ENCODE measurements at places on chromosomes 7 and 10.

GRCh38 chr7:620885-621284 lies 101.2 kb upstream of the PDGFA start:
- no peak for DNase-seq

- no peak for DNase-seq
These were observed 1.1 kb upstream of the MOGAT3 start for GRCh38 chr7:101201695-101202602.

DNA sequence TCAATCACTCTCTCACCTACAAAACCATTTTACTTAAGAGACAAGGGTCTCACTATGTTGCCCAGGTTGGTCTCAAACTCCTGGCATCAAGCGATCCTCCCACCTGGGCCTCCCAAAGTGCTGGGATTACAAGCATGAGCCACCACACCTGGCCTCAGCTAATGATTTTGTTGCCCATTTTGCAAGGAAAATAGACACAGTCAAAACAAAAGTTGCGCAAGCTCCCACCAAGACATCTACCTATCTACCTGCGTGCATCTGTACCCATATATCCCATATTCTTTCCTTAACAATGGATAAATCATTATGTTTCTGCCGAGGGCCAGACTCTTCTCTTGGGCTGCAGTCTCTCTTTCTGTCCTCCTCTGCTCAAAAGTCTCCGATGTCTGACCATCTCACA lies 67.3 kb downstream of the APBB1IP start:
- DNase-seq: no peak

GRCh38 chr10:112214298-112214926 lies 30.8 kb upstream of the GPAM start:
- no peak for DNase-seq

DNA sequence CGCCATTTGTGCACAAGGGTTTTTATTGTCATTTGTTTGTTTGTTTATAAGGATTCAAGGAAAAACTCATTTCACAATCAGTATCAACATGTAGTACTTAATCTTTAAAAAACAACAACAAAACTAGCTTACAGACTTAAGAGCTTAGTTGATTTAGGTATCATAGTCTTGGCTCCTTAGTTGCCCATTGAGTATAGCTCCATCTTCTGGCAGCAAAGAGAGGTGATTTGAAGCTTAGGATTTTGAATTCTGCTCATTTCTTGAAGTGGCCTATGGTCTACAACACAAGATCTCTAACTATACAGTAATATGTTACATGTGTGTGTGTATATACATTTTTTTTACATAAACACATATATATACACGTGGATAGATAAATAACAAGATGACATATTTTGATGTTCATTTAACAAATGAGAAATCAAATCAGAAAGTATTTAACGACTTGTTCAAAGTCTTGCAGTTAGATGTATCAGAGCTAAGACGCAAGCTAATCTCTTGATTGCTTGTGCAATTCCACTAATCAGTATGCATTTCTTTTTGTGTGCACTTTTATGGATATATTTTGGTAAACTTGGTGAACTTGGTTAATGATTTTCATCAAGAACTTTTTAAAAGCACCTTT lies 307.3 kb downstream of the CAMK1D start:
- DNase-seq: peak; percentile 24

DNA sequence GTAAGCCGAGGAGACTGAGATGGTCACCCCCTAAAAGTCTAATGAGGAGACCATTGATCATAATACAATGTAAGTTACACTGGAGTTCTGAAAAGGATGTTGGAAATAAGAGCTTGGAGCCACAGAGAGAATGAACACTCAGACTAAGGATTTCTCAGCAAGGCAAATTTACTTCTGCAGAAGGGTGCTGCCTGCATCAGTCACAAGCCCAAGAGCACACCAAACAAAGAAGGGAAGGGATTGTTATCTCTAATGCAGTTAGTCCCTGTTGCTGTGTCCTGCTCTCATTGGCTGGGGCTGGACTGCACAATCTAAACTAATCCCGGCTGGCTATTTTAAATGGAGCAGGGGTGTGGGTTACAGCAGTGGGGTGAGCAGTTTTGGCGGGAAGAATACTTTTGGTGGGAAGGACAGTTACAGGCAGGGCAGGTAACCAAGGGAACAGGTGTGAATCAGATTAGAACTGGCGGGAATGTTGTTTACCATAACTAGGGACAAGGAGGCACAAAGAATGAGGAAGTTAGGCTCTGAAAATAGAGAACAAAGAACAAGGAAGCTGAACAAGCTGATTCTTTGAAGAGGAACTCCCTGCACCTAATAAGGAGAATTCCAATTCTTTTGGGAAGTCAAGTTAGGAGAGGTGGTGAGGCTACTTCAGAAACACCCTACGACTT lies 30.3 kb upstream of the TRIM24 start:
- DNase-seq: no peak

GRCh38 chr10:44498222-44498621 lies 113.3 kb upstream of the CXCL12 start:
- DNase-seq: no peak

- no peak for DNase-seq
These were observed 17.4 kb downstream of the SNX10 start for GRCh38 chr7:26309089-26309488.

DNA sequence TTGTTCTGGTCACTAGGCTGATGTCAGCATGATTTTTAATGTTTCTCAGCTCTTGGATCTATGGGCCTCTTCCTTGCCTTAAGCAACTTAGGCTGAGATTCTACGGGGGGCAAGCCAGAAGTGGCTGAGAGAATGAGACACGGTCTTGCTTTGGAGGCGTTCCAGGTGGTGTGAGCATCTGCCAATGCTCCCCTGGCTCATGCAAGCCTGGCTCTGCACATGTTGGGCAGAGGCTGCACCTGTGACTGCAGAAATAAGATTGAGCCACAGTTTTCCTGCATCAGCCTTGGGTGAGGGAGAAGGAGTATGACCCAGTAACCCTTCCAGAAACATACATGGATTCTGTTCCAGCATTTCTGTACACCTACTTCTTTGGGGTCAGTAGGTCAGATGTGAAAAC lies 41.9 kb downstream of the C10orf120 start:
- DNase-seq: no peak

DNA sequence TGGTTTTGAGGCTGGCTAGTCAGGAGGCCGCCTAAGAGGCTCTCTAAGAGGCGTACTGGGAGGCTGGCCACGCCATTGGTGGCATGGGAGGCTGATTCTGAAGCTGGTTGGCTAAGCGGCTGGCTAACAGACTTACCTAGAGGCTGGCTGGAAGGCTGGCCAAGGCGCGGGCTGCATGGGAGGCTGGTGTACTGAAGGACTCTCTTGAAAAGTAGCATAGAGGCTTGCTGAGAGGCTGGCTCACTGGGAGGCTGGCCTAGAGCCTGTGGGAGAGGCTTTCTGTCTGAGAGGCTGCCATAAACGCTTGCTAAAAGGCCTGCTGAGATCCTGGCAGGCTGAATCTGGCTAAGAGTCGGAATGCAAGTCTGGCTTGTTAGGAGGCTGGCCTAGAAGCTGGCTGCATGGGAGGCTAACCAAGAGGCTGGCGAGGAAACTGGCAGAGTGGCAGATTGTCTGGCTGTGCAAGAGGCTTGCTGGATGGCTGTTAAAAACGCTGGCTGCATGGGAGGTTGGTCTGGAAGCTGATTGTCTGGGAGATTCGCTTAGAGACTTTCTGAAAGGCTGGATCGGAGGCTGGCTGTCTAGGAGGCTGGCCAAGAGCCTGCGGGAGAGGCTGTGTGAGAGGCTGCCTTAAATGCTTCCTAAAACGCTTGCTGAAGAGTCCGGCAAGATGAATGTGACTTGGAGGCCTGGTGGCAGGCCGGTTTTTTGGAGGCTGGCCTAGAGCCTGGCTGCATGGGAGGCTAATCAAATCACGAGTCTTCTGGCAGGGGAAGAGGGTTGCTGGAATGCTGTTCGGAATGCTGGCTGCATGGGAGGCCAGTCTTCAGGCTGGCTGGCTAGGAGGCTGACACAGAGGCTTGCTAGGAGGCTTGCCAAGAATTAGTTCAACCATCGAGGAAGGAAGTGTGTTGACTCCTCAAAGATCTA lies 134.2 kb downstream of the OR13A1 start:
- no peak for DNase-seq

DNA sequence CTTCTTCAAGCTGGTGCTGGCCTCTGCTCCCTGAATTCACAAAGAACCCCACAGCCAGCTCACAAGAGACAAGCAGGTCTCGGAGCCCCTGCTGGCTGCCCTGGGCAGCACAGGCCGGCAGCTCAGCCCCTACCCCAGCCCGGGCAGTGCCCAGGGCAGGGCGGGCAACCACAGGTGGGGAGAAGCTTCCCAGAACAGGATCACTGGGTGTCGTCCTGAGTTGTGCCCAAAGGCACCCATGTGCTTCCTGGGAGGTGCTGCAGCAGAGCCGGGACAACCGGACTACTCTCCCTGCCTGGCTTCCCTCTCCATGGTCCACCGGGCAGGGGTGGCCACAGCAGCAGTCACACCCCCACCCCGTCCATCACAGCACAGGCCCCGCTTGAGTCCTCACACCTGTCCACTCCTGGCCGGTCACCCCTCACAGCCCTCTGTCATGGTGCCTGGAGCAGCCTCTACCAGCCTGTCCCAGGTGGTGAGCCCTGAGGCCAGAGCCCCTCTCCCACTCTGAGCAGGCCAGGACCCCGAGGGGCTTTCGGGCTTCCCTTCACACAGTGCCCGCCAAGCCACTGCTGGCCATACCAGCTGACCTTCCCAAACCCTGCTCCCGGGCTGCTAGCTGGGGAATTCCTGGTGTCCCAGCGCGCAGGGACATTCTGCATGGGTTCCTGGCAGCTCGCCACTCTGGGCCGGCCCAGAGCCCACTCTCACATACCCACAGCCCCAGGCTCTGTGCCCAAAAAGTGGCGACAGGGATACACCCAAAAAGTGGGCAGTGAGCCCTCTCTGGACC lies 3.1 kb downstream of the RASGEF1A start:
- no peak for DNase-seq

GRCh38 chr10:26738301-26738911 lies 40.9 kb downstream of the PDSS1 start:
- no peak for DNase-seq

GRCh38 chr10:124697443-124697836 lies 46.7 kb downstream of the FAM53B start:
- DNase-seq: no peak

- peak; percentile 55 for DNase-seq
These were observed at the start of gene PCGF5 for GRCh38 chr10:91220194-91220953. TSS of gene PCGF5 (plus strand) at chr10:91220663. CDS start at chr10:91222872, 2,209 bp downstream.

- DNase-seq: no peak
These were observed 221.3 kb upstream of the ZMIZ1 start for GRCh38 chr10:78847485-78847884.

- DNase-seq: no peak
These were observed 2.8 kb downstream of the ZNF746 start for GRCh38 chr7:149494738-149495368.

- no peak for DNase-seq
These were observed 149.5 kb downstream of the AHR start for GRCh38 chr7:17447728-17448478.

DNA sequence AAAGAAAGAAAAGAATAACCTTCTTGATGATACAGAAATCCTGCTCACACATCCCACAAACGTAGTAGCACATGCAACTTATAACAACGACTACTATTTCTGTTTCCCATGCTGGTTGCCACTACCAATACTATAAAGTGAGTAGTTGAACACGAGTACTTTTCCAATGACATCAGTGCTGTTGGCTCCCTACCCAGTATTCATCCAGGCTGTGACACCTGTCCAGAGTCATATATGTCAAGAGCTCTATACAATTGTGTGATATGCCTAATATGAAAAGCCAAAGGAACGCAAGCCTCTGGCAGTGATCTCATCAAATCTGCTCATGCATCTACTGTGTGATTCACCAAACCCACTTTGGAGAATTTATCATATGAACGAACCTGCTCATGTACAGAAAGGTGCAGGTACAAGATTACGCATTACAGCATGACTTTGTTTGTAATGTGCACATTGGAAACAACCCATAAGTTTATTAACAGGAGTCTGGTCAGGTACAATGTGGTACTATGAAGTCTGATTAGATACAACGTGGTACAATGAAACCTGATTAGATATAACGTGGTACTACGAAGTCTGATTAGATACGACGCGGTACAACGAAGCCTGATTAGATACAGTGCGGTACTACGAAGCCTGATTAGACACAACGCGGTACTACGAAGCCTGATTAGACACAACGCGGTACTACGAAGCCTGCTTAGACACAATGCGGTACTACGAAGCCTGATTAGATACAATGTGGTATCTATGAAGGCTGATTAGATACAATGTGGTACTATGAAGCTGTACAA lies 5.8 kb upstream of the ITIH5 start:
- DNase-seq: no peak

DNA sequence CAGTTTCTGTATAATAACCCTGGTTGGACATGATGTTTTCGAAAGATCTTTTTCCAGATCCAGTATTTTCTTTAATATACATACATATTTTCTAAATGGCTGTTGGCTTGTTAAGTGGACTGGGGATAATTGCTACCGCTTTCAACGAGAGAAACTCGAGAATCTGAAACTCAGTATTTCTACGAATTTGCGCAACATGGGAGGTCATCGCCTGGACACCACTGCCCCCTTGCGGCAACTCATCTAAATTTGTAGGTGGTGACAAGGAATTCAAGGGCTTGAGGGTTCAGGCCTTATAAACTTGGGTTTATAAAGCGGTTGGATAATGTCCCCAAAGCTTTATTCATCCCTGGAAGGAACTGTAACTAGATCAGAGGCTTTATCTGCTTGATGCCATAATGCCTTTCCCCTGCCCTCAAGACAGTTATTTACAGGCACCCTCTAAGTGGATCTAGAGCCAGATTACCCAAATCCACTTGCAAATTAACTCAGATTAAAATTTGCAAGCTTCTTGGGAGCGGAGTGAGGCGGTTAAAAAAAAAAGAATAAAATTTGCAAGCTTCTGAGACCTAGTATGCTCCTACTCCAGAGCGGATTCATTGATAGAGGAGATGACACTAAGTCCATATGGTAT lies 21.3 kb upstream of the KCNK18 start:
- DNase-seq: peak; percentile 21

Measured in fibroblast of skin of left biceps (primary cell).